CD4-positive, alpha-beta T cell treated with Interleukin-17A for 4 hours (primary cell): ENCODE measurements at places on chromosomes 11 and 22.
A peak's percentile ranks its signal among the peaks of the same experiment; 100 is the strongest.

DNA sequence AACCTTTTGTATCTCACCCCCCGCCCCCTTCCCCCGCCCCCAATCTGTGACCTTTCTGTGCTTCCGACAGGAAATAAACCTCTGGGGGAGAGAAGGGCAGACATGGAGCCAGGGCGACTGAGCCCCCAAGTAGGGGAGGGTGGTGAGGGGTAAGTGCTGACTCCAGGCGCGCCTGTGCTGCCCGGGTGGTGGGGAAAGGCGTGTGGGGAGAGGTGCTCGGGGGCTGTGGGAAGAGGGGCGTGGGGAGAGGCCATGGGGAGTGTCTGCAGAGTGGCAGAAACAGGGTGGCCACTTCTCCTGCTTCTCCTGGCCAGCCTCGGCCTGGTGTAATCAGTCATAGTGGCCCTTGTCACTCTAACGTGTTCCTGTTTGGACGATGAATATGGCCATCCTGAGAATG is 8.0 kb downstream of the SLC16A8 start:
- DNase-seq: no peak

GRCh38 chr11:67270256-67271204 is 4.3 kb downstream of the GRK2 start:
- peak; percentile 57 for DNase-seq

DNA sequence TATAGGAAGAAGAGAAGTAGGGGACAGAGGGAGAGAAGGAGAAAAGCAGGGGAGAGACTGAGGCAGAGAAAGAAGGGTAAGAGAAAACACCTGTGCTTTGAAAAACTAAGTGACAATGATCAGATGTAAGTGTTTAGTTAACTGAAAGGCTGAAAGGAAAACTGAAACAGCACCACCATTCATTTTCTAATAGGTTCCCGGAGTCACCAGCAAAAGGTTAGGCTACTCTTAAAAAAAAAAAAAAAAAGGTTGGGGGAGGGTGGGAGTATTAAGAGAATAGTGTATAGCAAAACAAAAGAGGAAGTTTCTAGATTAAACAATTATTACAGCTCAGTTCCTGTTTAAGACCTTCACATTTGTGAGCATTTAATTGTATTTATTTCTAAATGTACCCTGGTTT is 113.8 kb downstream of the CADM1 start:
- DNase-seq: no peak

- no peak for DNase-seq
Measured at GRCh38 chr11:77568306-77568705, 21.4 kb upstream of the AQP11 start.

- DNase-seq: no peak
Measured at GRCh38 chr11:70862093-70862492, 390.3 kb downstream of the SHANK2 start.

DNA sequence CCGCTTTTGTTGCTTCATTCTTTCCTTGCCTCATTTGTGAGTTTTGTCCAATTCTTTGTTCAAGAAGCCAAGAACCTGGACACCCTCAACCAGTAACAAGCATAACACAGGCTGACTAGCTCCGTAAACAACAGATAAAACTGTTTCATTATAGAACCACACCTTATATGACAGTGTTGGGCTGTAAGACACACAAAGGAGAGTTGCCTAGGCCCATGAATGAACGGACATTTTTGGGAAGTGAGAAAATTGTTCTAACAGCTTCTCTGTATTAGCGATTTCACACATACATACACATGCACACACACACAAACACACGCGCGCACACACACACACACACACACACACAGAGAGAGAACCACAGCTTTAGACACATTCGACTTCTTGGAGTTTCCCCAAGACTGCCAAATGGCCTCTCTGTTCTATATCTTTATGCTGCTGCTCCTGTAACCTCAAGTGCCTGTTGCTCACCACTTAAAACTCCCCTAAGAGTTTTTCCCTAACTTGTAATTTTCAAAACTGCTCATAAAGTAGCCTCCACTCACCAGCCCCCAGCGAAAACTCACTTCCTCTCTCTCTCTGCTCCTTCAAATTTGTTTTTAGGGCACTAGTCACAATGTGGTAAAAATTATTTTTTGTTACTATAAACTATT is 35.9 kb downstream of the CTSC start:
- no peak for DNase-seq

- DNase-seq: no peak
Measured at GRCh38 chr11:2489083-2489482, 44.3 kb downstream of the KCNQ1 start.

- DNase-seq: no peak
Measured at GRCh38 chr11:128862908-128863660, 4.0 kb downstream of the KCNJ1 start.

GRCh38 chr22:29478326-29479276 is 1.4 kb upstream of the NEFH start:
- peak; percentile 15 for DNase-seq

GRCh38 chr22:32531931-32532819 is 57.6 kb downstream of the FBXO7 start:
- DNase-seq: no peak

GRCh38 chr11:120573756-120574354 is 62.3 kb downstream of the GRIK4 start:
- no peak for DNase-seq

- no peak for DNase-seq
Measured at GRCh38 chr11:89521792-89522191, 30.6 kb upstream of the NOX4 start.

DNA sequence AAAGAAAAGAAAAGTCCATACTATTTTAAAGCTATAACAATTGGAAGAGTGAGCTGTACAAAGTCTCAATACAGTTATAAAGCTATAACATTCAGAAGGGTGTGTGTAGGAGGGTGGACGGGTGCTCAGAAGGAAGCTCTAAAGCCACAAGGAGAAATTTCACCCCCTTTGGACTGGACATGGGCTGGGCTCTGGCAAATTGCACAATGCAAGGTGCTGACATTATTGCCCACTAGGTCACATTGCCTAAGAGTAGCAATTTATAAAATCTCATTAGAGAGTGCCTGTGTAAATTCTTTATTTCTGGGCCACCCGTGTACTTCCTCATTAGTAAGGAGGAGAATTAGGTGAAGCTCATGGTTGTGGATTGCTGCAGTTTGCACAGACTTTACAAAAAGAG is 5.7 kb upstream of the APOBEC3A start:
- DNase-seq: no peak

- DNase-seq: no peak
Measured at GRCh38 chr11:2685566-2686359, 14.0 kb downstream of the KCNQ1OT1 start.

DNA sequence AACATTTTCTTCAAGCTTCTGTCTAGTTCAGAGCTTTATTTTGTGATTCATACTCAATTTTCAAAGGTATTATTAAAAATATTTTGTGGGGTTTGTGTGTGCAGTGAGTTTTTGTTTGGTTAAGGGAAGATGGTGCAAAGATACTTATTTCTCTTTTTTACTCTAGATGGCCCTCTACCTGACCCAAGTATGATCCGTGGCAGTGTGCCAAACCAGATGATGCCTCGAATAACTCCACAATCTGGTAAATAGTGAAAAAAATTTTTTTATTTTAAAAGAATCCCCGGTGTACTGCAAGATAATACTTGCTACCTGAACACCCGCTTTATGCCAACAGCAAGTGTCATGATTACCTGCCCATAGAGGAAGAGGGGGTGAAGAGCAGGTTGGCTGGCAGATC is 54.2 kb downstream of the EP300 start:
- no peak for DNase-seq

- DNase-seq: no peak
Measured at GRCh38 chr22:35961480-35962295, 66.9 kb downstream of the RBFOX2 start.

DNA sequence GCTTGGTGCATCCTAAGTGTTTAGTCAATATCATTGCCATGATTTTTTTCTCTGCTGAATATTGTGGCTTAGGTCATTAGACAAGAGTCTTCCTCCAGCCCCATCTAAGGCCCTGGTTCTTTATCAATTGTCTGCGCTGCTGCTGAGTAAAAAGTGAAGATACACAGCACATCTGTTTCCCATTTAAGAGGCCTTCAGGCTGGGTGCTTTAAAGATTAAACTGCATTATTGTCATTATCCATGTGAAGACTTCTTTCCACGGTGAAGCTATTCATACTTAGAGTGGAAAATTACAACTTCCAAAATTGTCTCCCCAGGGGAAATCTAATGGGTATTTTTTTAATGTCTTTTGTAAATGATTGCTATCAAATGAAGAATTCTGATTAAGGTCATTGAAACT is 719.8 kb upstream of the LRRC4C start:
- no peak for DNase-seq
